ENCODE measurements at places on chromosomes 4 and X.
A peak's percentile ranks its signal among the peaks of the same experiment; 100 is the strongest.

GRCh38 chrX:154458116-154458953, at the start of gene PLXNA3:
TSS of gene PLXNA3 (plus strand) at chrX:154458281. CDS start at chrX:154460184, 1,903 bp downstream.
- peak; percentile 40 for DNase-seq

DNA sequence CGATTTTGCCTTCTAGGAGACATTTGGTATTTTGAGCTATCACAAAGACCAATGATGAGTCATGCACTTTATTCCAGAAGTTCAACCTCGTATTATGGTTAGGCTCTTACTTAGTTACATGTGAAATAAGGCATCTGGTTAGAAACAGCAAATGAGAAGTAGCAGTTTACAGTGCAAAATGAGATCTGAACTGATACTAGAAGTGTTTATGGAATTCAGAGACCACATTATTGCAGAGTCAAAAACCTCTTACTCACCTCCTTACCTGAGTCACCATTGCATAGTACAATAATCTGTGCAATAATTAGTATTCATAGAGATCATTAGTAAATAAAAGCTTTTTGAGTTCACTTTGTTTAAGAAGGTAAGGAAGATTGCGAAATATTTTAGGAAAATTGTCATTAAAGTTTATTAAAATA, 38.7 kb downstream of the SEC24B start:
- no peak for DNase-seq

DNA sequence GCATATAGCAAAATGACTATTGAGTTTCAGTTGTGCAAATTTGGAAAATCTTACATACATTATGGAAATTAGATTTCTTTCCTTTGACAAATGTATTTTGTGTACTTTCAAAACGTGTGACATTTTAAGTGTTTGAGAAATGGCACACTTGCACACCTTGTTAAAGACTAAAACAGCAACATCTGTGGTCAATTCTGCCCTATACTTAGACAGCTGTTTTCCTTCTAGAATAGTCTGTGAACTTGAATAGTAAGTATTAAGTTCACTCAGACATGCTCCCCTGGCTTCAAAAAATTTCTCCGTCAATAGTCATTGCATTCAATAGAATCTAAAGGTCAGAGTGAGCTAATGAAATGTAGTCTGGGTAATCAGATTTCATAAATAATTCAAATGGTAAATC, 21.7 kb upstream of the TBC1D9 start:
- no peak for DNase-seq

- DNase-seq = no peak
These were observed 11.0 kb upstream of the VSIG1 start for GRCh38 chrX:108033890-108034289.

DNA sequence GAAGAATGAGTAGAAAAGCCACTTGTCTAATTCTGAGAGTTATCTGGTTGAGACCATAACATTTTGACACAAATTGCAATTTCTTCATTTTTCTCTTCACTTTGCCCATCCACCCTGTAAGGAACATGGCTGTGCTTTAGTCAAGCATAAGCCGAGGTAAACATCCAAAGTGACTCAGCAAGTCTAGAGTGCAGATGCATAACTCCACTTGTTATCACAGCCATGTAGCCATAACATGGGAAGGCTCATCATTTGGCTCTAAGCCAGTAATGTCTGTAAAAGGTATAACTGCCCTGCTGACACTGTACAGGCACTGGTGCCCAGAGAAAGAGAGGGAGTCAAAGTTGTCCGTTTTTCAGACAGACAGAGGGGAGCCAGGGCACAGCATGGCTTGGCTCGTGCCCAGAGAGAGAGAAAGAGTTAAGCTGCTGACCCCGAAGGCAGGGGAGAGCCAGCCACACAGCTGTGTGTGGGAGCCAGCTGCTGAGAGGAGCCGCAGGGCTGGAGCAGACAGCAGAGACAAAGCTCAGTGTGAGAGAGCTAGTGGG, 76.9 kb upstream of the EXOC1L start:
- no peak for DNase-seq

DNA sequence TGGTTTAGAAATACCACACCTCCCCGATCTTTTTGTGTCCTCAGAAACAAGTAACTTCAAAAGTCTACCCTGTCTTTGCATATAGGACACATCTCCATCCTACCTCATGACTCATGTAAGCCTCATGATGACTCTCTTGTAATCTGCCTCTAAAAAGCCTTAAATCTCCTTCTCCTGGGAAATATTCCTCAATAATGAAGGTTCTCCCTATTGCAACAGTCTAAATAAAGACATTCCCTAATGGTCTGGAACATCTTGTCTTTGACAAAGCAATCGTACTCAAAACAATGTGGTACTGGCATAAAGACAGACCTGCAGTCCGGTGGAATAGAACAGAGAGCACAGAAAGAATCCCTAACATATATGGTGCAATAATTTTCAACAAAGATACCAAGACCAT, 257.7 kb downstream of the OPHN1 start:
- DNase-seq = no peak

DNA sequence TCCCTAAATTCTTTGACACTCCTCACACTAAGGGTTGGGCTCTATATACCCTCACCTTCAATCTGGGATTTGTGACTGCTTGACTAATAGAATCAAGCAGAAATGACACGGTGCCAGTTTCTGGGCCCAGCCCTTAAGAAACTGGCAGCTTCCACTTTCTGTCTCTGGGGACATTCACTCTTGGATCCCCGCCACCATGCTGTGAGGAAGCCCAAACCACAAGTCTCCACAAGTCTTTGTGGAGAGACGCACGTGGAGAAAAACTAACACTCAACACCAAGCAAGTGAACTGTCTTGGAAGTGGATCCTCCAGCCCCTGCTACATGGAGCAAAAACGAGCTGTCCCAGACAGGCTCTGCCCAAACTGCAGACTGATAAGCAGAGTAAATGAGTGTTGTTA, 1.1 kb upstream of the EDNRA start:
- no peak for DNase-seq

DNA sequence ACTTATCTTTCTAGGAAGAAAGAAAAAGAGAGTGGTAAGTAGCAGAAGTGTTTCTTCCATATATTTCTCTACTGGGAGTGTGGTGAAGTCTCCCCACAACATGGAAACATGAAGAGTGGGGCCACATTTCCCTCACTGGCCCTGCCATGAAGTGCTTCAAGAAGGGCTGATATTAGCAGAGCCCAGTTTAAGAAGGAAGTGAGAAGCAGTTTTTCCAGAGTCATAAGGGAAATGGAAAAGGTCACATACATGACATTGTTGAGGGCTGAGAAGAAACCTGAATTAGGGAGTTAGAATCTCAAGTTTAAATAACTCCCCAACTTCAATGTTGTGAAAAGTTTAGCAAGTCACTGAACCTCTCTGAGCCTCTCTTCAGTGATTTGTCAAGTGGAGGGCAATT, 171.9 kb upstream of the RBPJ start:
- DNase-seq = no peak

DNA sequence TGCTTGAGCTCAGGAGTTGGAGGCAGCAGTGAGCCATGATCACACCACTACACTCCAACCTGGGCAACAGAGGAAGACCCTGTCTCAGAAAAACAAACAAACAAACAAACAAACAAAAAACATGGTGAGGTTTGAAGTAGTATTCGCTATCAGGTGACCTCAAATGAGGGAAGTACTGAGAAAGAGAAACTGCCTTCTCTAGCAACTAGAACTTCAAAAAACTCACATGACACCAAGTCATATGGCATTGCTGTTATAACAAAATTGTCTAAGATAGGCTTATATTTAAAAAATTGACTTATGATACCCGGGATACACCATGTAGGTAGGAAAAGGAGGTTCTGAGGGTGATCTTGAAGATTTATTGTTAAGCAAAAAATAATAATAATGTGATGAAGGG, 10.3 kb downstream of the MPP1 start:
- DNase-seq = no peak

DNA sequence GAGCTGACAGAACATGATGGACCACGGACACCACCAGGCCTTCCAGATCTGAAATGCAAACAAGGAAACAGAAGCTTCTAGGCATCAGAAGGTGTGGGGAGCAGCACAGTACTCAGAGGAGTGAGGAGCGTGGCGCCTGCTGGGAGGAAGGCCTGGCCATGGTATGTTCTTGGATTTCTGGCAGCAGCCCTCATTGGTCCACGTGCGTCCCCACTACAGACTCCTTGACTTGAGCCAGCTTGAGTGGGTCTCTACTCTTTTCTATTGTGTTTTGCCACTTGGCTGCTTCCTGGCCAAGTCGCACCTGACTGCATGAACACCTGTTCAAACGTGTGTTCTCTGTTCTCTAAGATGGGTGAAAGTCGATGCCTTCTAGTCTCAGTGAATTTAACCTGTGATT, 18.0 kb downstream of the ZNF275 start:
- DNase-seq = no peak

GRCh38 chr4:126755506-126755905, 877.3 kb upstream of the INTU start:
- DNase-seq = no peak

- no peak for DNase-seq
These were observed 136.2 kb downstream of the EVC2 start for GRCh38 chr4:5572114-5572513.

DNA sequence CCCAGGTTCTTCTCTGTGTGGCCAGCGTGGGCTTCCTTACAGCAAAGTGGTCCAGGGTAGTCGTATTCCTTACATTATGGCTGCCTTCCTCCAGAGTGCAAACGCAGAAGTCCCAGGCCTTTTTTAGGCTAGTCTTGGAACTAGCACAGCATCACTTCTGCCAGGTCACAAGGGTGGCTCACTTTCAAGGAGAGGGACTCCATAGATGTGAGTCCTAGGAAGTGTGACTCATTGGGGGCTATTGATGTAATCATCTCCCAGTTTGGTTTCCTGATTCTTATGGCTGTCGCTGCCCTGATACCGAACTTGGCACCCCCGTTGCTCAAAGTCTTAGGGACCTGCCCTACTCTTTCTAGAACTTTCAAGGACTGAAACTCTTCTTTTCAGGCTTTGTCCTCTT, 140.0 kb downstream of the DCK start:
- no peak for DNase-seq

GRCh38 chr4:124530464-124531077, 182.0 kb downstream of the ANKRD50 start:
- DNase-seq = no peak

DNA sequence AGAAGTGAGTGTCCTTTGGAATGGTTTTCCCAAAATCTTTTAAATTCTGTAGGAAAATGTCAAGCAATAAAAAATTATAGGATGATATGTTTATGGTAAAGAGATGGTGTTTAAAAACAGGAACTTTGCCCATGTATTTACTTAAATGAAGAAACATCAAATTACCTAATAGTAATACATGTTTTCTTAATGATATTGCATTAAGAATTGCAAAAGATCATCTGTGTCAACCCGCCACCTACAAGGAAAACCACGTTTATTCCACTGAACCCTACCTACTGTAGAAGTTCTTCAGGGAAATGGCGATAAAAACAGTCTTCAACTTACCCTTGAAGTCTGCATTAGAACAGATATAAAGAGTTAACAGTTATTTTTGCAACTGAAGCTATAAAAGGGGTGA, 67.2 kb upstream of the NDP start:
- DNase-seq = no peak

DNA sequence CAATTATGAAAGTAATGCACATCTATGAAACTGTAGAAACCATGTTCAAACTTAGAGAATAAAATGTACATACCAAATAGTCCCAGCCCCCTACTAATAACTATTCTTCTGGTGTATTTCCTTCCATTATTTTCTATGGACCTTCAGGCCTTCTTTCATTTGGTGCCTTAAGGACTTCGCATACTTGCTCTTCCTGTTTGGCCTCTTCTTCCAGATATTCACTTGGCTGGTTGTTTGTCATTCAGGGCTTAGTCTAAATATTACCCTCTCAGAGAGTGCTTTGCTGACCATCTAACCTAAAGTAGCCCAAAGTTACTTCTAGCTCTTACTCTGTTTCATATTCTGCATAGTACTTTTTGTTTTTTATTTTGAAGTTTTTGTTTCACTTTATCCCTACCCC, 70.3 kb upstream of the ARMCX2 start:
- DNase-seq = no peak

GRCh38 chr4:40132816-40133215, 64.0 kb upstream of the RHOH start:
- DNase-seq = no peak

DNA sequence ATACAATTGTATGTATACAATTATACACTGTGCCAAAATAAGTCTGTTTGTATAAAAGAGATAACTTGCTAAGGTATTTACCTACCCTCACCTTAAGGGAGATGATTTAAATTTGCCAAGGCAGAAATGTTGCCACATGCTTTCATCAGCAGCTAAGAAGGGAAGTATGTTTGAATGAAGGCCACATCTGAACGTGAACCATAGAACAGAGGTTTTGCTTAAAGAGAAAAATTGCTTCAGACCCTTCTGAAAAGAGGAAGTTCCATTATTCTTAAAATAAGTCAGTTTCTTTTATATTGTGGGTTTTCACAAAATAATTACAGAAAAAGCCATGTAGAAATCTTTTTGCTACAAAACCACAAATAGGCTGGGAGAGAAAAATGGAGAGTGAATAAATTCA, 621.5 kb upstream of the HTR2C start:
- no peak for DNase-seq

Data from stimulated activated CD4-positive, alpha-beta T cell treated with anti-CD3 and anti-CD28 coated beads, Interleukin-1b, Interleukin-23, amount 100 ng/mL, for 24 hours (primary cell).